ENCODE measurements at places on chromosomes 4 and X.

DNA sequence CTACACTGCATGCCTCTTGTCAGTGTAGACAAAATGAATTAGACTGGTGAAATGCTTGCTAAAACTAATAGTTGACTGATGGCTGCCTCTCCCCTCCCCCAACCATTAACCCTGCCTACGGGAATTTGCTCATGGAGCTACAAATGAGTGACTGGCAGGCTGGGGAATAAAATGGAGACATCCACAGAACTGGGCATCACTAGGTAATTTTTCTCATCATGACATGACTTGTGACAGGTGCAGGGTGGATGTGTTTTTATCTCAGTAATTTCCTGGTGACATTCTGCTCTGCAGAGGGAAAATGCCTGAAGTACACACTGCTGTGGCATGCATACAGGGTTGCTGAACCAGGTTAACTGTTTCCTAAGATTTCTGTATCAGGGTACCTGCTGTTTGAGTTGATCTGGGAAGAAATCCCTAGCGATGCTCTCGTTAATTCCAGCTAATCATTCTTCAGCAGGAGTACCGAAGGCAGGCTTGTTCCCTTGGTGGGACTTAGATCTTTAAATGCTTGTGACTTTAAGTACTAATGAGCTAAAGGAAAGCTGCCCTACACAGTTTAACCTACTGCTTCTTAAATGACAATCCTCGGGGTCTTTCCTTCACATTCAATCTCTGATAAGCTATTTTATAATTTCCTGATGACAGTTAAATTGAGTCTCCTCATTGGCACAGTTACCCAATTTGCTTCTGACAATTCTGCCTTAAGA lies 376.3 kb upstream of the LCORL start:
- no peak for DNase-seq

- no peak for DNase-seq
Observed at GRCh38 chrX:71103110-71103983, 3.2 kb downstream of the CXorf65 start.

- no peak for DNase-seq
Observed at GRCh38 chrX:12991575-12991974, 16.7 kb downstream of the TMSB4X start.

- no peak for DNase-seq
Observed at GRCh38 chr4:2906218-2906617, 57.0 kb downstream of the NOP14 start.

DNA sequence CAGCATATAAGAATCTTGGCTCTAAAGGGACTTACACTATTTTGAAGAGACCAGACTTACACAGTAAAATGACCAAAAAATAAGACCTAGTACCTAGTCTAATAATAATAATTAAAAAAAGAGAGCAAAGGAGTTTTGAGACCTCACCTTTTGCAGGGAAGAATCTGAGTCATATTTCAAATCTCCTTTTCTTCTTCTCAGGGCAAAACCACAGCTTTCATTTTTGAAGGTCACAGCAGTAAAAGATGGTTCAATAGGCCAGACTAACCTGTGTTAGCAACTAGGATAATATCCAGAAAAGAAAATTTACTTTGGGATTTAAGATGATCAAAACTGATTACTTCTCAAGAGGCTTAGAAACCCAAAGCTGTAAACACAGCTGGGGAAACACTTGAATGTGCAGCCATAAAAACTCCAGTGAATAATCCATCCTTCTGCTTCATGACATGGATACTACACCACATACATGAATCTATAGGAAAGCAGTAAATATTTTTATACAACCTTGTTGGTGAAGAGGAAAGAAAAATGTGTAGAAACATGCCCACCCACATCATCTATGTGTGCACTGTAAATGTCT lies 25.9 kb upstream of the LNX1 start:
- no peak for DNase-seq

DNA sequence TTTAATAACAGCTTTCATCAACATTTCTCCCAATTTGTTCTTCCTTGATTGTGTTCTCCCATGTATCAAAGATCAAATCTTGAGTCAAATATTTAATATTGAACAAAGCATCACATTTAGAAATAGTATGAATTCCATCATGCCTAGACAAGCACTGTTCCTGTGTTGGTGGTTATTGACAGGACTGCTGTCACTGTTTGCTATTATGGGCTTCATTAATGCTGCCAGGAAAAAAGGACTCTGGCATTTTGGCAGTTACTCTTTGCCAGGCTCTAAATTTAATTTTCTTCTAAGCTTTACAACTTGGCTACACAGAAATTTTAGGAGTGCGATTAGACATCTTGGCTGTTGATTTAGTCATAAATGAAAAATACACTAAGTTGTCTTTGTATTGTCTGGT lies 295.9 kb upstream of the NRK start:
- no peak for DNase-seq

- no peak for DNase-seq
Observed at GRCh38 chr4:75922588-75922987, 18.2 kb downstream of the NAAA start.

DNA sequence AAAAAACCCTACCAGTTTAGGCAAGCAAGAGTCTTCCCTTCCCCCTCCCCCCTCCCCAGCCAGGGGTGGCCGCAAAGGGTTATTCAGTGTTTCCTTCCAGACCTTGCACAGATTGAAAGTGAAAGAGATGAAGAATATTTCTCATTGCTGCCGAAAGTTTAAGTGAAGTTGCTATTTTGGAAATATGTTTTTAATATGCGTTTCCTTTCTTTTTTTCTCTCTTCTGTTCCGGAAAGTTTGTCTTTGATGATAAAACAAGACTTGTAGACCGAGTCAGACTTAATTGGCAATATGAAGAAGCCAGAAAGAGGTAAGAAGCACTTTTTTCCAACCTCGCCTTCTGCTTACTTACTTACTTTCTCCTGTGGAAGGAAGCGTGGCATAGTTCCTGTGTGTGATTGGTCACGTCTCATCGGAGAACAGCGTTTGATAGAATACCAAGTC lies 58.5 kb upstream of the CLCN4 start:
- DNase-seq: peak; percentile 56

DNA sequence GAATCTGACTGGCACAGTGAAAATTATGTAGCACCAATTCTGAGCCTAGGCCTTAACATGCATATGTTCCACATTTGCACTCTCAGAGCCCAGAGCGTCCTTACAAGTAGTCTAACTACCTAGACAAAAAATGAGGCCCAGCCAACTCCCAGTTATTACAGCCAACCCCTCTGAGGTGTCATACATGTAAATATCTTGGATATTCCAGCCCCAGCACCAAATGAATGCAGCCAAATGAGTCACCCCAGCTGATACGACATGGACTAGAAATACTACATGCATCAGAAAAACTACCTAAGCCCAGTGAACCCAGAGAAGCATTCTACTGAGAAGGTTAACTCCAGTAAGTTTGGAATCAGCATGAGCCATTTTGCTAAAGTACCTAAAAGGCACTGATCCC lies 145.1 kb downstream of the STPG2 start:
- no peak for DNase-seq

GRCh38 chrX:54045563-54046228 lies 1.4 kb upstream of the PHF8 start:
- DNase-seq: no peak

DNA sequence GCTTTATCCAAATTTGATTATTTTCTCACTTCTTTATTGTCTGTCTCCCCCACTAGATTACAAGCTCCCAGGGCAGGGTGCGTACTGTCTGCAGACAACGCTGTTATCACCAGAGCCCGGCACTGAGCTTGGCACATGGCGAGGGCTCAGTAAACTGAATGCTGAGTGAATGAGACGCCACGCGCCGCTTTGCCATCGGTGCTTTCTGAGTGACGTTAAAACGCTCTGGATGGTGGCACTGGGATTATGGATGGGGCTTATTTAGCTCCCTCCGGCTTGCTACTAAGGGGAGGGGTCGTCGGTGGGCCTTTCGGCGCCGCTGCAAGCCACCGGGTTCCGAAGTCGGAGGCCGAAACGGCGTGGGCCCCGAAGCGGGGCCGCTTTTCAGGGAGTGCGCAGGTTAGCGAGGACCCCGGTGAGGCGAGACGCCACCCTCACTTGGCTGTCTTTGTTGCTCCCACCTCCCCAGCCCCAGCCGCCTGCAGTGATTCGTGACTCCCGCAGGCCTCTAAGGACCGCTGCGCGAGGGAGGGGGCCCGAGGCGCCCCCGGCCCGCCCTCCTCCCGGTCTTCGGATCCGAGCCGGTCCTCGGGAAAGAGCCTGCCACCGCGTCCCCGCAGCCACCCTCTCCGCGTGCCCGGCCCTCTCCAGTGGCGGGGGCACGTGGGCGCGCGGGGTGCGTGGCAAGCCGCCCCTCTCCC lies 569 bp upstream of the FHL1 start:
- DNase-seq: no peak

DNA sequence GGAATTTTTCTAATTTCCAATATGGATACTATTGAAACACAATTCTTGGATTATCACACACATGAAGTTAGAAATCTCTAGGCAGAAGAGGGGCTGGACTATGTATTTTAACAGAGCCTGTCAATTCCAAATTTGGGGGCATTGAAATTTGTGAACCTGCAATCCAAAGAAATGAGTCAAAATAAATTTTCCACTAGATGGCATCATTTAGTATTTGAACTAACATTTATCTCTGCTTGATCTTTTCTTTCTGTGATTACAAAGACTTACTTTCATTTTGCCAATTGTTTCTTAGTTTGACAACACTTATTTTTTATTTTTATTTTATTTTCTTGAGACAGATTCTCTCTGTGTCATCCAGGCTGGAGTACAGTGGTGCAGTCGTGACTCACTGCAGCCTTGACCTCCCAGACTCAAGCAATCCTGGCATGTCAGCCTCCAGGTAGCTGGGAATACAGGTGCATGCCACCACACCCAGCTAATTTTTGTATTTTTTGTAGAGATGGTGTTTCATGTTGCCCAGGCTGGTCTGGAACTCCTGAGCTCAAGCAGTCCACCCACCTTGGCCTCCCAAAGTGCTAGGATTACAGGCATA lies 2.7 kb upstream of the PYURF start:
- DNase-seq: peak; percentile 22

GRCh38 chrX:50876551-50876950 lies 34.0 kb upstream of the BMP15 start:
- DNase-seq: no peak

GRCh38 chrX:53088136-53088974 lies 5.6 kb upstream of the KANTR start:
- DNase-seq: peak; percentile 23

- no peak for DNase-seq
Observed at GRCh38 chrX:7926914-7927258, 327 bp downstream of the PNPLA4 start.

DNA sequence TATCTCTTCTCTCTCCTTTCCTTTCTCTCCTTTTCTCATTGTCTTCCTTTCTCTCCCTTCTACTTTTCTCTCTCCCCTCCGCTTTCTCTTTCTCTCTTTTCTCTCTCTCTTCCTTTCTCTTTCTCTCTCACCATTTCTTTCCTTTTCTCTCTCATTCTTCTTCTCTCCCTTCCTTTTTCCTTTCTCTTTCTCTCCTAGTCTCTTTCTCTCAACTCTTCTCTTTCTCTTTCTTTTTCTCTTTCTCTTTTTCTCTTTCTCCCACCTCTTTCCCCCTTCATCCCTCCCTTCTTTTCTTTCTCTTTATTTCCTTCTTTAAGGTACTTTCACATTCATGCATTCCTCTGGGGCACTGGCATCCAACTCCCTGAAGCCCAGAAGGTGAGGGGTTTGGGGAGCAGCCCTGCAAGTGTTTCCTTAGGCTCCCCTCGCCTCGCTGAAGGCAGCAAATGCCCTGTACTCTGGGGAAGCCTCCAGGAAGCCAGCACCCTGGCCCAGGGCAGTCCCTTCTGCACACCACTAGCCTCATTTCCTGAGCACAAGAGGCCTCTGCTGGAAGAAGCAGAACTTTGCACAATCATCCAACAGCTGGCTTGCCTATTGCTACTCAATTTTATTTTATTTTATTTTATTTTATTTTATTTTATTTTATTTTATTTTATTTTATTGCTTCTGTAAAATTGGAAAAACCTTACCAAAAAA lies 124.2 kb downstream of the NFKB1 start:
- DNase-seq: peak; percentile 57

DNA sequence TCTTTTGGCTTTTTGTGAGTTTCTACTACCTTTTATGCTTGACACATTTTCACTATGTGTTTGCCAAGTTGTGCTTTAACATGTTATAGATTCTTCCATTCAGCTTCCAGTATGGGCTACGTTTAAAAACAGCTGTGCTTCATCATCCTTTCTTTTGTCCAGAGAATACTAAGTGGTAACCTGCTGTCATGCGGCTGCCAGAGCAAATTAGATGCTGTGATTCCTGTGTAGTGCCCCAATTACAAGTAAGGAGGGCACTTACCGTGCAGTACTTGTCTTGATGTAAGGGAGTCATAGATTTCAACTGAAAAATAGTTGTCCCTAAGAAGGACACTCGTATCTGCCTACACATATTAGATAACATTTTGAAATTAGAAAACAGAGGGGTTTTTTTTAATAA lies 531.8 kb upstream of the GALNTL6 start:
- no peak for DNase-seq

DNA sequence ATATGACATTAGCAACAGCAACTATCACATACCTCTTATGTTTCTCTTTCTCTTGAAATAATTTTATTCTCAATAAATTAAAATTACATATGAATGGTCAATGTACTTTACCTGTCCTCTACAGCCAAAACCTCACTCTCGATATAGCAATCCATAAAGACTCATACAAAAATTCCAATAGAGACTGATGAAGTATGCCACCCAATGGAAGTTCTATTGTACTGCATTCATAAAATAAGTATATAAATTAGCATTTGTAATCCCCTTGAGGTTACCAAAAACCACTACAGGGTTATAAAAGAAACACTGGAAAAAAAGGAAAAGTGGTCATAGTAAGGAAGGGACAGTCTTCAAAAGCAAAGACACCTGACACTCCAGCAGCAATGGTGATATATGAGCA lies 32.8 kb downstream of the CLDN2 start:
- peak; percentile 13 for DNase-seq

DNA sequence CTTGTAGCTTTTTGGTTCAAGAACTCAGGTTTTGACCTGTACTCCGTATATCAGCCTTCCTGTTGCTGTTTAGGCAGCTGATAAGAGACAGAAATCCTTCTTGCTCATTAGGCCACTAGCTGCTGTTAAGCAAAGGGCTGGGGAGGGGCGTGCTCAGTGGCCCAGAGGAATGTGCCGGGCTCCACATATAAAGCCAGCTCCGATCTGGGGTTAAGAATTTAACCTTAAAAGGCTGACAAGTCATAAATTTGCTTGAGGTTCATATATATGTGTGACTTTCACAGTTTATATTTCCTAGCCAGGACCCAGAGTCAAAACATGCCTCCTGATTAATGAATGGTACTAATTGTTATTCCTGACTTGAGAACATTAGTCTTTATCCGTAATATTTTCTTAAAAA lies 15.3 kb downstream of the GPC3 start:
- no peak for DNase-seq

- DNase-seq: peak; percentile 13
Observed at GRCh38 chr4:40507977-40508376, 121.7 kb downstream of the RBM47 start.

GRCh38 chr4:170414961-170415360 lies 325.2 kb upstream of the AADAT start:
- DNase-seq: no peak

GRCh38 chr4:38980903-38981676 lies 51.1 kb downstream of the TMEM156 start:
- peak; percentile 79 for DNase-seq

GRCh38 chr4:7979652-7979968 lies 39.9 kb upstream of the AFAP1 start:
- DNase-seq: no peak
